Stimulated activated CD4-positive, alpha-beta T cell treated with anti-CD3 and anti-CD28 coated beads, Interleukin-4, amount 100 ng/mL, for 48 hours (primary cell): ENCODE measurements at places on chromosomes 1 and 21.

DNA sequence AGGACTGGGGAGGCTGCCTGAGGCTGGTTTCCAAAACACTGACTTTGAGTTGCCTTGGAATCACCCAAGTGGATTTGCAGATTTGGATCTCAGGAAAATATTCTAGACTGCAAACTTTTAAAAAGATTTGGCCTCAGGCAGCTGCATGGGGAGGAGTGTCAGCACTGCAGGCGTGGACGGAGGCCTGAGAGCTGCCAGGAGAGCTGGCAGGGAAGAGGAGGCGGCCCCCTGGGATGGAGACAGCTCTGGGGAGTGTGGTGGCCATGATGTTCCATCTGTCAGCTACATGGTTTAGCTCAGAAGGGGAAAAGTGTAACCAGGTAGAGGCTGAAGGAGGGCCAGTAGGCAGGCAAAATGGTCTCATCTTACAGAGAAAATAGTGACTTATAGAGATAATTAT is 72.1 kb downstream of the VPS26C start:
- DNase-seq, result no peak

GRCh38 chr1:1349256-1350012 is at the start of gene DVL1:
Gene DVL1 (minus strand): TSS chr1:1349418. CDS start chr1:1349065, 353 bp downstream.
- DNase-seq, result peak; percentile 60

GRCh38 chr1:227941509-227942020 is 6.2 kb downstream of the WNT9A start:
- DNase-seq, result no peak

- DNase-seq, result no peak
These were observed 34.7 kb upstream of the PDE9A start for GRCh38 chr21:42618707-42619102.

DNA sequence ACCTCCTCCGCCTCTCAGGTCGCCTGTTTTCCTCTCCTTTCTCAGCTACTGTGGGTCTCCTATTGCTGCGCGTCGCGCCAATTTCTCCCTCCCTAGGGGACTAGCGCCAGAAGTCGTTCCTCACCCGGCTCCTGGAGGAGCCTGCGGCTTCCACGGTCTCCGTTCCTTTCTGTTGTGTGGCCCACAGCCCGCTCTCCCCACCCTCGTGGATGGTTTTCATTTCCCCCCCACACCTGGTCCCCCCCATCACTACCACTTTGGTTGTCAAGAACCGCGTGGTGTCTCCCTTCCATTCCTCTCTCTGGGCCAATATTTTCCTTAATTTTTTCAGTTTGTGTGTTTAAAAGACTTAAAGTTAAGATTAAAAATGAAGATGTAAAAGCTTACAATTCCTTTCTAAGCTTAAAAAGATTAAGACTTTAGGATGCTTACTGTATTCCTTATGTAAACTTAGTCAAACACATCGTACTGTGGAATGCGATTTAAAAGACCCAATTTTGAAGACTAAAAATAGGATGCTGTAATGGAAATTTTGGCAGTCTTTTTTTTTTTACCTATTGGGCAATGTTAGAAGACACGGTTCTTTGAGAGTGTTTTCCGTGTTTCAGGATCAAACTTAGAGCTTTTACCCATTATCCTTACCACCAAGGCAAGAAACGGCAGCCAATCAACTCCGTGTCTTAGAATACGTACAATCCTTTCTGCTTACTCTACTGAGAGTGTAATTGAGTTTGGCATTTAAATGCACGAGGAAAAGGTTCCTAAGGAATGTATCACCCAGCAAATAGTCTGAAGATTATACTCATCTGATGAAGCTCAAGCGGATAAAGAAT is 773 bp downstream of the CNST start:
- no peak for DNase-seq

DNA sequence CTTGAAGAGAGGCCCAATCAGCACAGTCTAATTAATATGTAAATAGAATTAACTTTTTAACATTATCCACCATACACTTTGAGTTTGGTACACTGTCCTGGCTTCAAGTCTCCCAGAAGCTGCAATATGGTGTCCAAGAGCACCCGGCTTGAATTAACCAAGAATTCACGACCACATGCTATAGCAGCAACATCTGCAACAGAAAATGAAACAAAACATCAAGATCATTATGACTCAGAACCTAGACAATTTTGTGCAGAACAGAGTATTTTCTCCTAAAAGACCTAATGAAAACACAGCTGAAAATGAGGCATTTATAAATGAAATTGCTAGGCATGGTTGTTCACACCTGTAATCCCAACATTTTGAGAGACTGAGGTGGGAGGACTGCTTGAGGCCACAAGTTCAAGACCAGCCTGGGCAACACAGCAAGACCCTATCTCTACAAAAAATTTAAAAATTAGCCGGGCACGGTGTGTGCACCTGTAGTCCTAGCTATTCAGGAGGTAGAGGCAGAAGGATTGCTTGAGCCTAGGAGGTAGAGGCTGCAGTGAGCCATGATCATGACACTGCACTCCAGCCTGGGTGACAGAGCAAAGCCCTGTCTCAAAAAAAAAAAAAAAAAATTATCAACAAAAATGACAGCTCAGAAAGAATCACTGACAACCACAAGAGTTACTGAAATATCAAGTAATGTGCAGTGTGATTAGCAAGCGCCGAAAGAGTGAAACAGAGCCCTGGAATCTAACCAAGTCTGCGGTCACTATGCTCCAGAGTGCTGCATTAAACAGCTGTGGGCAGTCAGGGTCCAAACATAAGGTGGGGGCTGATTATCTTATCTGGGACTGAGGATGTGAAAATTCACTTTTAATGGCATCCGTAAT is 45.3 kb downstream of the HSF2BP start:
- DNase-seq, result no peak

DNA sequence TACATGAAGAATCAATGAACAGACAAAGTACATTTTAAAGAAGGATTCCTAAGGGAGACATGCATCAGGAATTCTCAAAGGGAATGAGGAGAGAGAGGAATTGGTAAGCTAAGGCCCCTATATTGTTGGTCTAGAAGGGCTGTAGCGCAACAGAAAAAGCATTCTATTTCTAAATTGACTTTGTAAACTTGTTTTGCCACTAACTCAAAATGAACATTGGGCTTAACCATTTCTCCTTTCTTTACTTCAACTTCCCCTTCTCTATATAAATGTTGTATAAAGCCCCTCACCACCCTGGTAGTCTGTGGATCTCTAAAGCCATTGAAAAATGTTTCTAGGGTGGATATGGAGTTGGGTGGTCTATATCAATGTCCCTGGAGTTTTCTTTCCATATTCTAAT is 20.4 kb upstream of the OR6N2 start:
- DNase-seq, result no peak

- no peak for DNase-seq
These were observed 61.2 kb downstream of the NRIP1 start for GRCh38 chr21:15003463-15004135.

DNA sequence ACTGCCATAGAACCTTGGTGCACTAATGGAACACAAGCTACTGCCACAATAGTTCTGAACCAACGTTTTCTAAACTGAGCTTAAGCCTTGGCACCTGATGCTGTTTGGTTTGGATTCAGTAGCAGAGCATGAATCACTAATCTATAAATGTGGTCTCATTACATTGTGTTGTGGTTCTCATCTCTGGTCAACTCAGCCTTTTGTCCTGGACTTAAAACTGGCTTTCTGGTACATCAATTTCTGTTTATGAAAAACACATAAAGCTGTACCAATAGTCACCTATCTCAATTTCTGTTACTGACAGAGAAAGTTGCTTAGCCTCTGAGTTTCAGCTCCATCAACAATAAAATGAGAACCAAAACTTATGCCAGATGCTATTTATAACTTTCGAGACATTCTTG is 197.5 kb upstream of the KIAA0040 start:
- no peak for DNase-seq

DNA sequence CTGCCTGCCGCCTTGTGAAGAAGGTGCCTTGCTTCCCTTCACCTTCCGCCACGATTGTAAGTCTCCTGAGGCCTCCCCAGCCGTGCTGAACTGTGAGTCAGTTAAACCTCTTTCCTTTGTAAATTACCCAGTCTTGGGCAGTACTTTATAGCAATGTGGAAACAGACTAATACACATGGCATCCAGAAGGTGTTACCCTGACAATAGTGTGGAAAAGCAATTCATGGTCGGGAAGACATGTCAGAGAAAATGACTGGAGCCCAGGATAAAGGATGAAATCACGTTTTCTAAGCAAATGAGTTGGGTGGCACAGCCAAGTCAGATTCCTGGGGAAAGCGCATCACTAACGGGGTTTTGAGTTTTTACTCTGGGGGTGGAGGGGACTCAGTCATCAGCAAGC is 76.4 kb downstream of the HLCS start:
- DNase-seq, result no peak

- DNase-seq, result peak; percentile 52
These were observed 6.3 kb downstream of the HAPLN2 start for GRCh38 chr1:156625436-156626078.

DNA sequence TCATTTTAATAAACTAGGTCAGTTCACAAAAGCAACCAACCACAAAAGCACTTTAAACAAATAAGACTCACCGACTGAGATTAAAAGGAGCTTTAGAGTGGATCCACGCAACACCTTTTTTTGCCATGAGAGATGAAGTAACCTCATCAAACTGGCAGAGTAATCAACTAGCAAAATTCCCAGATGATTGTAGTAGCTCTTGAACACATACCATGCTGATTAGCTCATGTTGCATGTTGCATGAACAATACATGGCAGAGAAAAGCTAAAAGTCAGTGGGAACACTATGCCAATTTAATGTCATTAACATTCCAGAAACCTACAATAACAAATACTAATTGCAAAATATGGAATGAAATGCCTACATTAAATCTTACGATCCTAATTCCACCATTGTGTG is 4.1 kb downstream of the WARS2 start:
- DNase-seq, result no peak

GRCh38 chr1:89907727-89908212 is 86.9 kb downstream of the LRRC8D start:
- DNase-seq, result no peak

GRCh38 chr1:217211486-217211885 is 419.4 kb downstream of the GPATCH2 start:
- DNase-seq, result no peak

DNA sequence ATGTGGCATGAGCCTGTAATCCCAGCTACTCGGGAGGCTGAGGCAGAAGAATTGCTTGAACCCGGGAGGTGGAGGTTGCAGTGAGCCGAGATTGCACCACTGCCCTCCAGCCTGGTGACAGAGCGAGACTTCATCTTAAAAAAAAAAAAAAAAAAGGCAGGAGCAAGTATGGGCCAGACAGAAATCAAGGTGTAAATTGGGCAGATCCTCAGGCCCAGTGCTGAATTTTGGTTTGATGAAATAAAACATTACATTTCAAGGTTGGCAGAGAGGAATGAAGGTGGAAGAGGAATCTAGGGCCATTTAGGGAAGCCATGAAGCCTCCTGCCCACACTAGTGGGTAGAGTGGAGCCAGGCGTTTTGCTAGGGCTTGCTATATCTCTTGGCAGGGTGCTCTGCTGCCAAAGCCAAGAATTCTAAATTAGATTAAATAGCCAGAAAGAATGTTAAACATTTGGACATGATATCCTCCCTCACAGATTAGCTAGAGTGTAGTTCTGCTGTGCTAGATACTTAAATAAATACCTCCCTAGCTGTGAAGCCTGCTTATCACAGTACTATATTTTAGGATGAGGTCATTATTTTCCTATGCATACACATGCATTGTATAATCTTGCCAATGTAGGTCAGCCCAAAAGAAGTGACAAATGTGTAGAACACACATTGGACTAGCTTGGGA is 16.6 kb upstream of the LGALS8 start:
- no peak for DNase-seq
